ENCODE measurements at places on chromosomes 13 and 19. TPM values are rescaled to one million over a fixed set of nuclear protein-coding genes. Genes with fewer than 3 reads are reported as not detected.

The NDUFB7 gene
- 444 TPM for total RNA-seq

GRCh38 chr13:41345165-41345913 lies 34.3 kb downstream of the NAA16 start:
- no peak overlapping the region for H3K4me3 ChIP-seq
- no peaks in the 10 kb centered on the region for H3K4me1 ChIP-seq
- no peaks in the 10 kb centered on the region for H3K27me3 ChIP-seq
- no peaks in the 10 kb centered on the region for H3K36me3 ChIP-seq

DNA sequence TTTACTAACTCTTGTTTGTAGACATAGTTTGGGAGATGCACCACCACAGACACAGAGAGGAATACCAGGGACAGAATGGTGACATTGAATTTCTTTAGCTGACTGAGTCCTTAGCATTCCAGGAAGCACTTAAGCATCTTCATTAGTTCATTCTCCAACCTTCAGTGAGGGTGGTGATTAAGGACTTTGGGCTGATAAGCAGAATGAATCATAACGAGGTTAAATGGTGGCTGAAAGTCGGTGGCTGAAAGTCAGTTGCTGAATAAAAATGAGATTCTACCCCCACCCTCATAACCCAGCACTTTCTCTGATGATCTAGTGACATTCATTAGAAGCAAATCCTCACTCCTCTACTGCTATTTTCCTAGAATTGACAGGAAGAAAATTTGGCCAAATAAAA lies 10.6 kb downstream of the PCDH8 start:
- no peak overlapping the region for H3K27ac ChIP-seq
- no peaks in the 10 kb centered on the region for H3K36me3 ChIP-seq
- H3K4me1 ChIP-seq, result no peaks in the 10 kb centered on the region

DNA sequence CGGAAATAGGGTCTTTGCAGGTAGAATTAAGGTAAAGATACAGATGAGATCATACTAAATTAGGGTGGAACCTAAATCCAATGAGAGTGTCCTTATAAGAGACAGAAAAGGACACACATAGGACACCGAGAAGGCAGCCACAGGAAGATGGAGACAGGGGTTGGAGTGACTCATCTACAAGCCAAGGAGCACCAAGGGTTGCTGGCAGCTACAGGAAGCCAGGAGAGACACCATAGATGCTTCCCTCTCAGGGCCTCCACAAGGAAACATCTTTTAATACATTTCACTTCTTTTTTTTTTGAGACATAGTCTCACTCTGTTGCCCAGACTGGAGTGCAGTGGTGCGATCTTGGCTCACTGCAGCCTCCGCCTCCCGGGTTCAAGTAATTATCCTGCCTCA lies 10.1 kb downstream of the TMEM143 start:
- no peak overlapping the region for H3K27ac ChIP-seq
- no peaks in the 10 kb centered on the region for H3K4me1 ChIP-seq
- no peak for DNase-seq

DNA sequence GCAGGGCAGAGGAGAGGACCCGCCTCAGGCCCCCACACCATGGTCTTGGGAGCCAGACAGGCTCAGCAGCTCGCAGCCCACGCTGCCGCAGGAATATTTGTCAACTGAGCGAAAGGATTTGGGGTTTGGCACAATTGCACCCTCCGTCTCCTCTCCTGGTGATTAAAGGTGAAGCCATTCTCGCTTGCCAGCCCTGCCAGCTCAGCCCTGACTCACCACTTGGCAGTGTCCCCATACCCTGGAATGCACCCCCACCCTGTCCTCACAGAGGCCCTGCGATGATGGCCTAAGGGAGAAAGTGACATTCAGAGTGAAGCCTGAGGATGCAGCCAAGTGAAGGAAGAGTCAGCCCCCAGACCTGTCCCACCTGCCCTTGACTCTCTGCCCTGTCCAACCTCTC lies 18.8 kb downstream of the CYTH2 start:
- H3K27ac ChIP-seq, result no peak overlapping the region
- H3K36me3 ChIP-seq, result no peaks in the 10 kb centered on the region
- H3K4me3 ChIP-seq, result no peak overlapping the region
- peaks cover 22% of the 10 kb centered on the region for H3K4me1 ChIP-seq
- DNase-seq, result no peak
- H3K27me3 ChIP-seq, result no peaks in the 10 kb centered on the region

DNA sequence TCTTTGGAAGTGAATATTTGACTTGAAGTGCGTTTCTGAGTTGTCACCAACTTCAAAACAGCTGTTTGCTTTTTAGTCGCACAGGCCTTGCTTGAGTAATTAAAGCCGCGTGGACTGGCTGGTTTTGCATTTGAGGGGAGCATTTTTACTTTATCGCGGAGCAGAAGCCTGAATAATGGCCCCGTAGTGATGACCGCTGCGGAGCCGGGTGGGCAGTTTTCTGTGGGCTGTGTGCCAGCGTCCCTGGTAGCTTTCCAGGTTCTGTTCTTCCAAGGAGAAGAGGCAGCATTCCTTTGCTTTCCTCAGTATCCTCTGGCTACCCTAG lies 1.1 kb downstream of the NAA16 start:
- peaks cover 42% of the 10 kb centered on the region for H3K4me1 ChIP-seq
- H3K27me3 ChIP-seq, result no peaks in the 10 kb centered on the region
- no peaks in the 10 kb centered on the region for H3K36me3 ChIP-seq
- H3K4me3 ChIP-seq, result peak overlapping the region; percentile 84
- DNase-seq, result no peak

DNA sequence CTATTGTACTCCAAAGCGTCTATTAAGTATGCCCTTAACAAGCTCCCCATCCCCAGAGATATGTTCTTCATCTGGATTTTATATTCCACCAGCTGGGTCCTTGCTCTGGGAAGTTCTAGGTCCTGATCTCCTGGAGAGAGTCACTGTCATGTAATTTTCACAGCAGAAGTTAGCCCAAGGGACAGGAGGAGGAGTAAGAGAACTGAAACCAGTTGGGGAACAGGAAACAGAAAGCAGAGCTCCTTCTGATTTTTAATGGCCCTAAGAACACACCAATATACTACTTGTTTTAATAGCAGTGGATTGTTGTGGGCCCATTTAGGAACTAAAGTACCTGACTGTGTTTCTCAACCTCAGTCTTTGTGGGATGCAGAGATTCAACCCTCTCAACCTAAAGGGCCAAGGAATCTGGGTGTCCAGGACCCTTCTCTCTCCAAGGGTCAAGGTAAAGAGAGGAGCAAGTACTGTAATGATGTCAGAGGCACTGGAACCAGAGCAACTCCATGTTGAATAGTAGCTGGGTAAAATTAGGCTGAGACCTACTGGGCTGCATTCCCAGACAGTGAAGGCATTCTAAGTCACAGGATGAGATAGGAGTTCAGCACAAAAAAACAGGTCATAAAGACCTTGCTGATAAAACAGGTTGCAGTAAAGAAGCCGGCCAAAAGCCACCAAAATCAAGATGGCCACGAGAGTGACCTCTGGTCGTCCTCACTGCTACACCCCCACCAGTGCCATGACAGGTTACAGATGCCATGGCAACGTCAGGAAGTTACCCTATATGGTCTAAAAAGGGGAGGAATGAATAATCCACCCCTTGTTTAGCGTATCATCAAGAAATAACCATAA lies 8.1 kb upstream of the FPR3 start:
- H3K4me1 ChIP-seq, result no peaks in the 10 kb centered on the region
- peaks cover 4% of the 10 kb centered on the region for H3K27me3 ChIP-seq
- H3K4me3 ChIP-seq, result no peak overlapping the region
- peak overlapping the region; percentile 67 for H3K27ac ChIP-seq

The PDCD5 gene
- 85.3 TPM for total RNA-seq

The SUPT20H gene
- 24.7 TPM for total RNA-seq

DNA sequence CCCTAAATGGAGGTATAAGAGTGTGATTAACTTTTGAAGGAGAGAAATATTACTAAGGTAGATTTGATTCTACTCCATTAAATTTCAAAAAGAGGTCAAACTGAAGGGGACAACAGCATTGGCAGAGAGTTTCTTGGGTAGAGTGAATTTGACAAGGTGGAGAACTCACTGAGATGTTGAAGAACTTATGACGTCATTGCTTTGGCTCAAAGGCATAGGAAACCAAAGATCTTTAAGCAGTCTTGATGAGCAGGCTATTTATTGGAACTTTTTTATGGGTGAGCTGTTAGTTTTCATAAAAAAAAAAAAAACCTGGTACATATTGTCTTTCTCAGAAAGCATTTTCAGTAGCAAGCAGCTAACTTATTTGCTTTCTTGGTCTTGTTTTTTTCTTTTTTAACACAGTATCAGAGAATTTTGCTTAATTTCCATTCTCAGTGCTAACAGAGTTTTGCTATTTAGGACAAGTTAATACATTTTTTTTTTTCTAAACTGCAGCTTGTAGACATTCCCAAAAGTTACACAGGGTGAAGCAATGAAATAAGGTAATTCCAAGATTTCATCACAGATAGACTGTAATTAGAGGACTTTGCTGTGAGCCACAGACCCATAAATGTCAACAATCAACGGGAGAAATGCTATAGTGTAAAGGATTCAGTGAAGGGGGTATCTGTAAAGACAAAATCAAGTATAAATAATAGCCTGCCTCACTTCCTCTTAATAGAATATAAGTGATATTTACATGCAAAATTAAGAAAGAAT lies 412.2 kb upstream of the KLHL1 start:
- no peak overlapping the region for H3K4me3 ChIP-seq
- no peaks in the 10 kb centered on the region for H3K27me3 ChIP-seq
- no peak for DNase-seq
- no peaks in the 10 kb centered on the region for H3K36me3 ChIP-seq
- H3K4me1 ChIP-seq, result no peaks in the 10 kb centered on the region
- H3K27ac ChIP-seq, result no peak overlapping the region

- H3K4me3 ChIP-seq, result no peak within 1 kb of the TSS
- H3K36me3 ChIP-seq, result no peaks in the 10 kb centered on the region
- no peak within 1 kb of the TSS for H3K27ac ChIP-seq
- no peak for DNase-seq
Measured at GRCh38 chr19:3785938-3786824, at the start of gene MATK. TSS of gene MATK (minus strand) at chr19:3786381. CDS start at chr19:3785135, 1,246 bp downstream.

- H3K4me3 ChIP-seq, result no peak overlapping the region
- H3K27me3 ChIP-seq, result no peaks in the 10 kb centered on the region
- H3K27ac ChIP-seq, result no peak overlapping the region
- no peak for DNase-seq
Measured at GRCh38 chr13:91058066-91058465, 289.4 kb upstream of the MIR17HG start.

The PLPP2 gene
- total RNA-seq, result 10.7 TPM

The SMIM17 gene
- total RNA-seq, result 0.60 TPM

The DCLK1 gene
- total RNA-seq, result 21.3 TPM

- no peak overlapping the region for H3K4me3 ChIP-seq
- peaks cover 5% of the 10 kb centered on the region for H3K4me1 ChIP-seq
- H3K27me3 ChIP-seq, result no peaks in the 10 kb centered on the region
- peak overlapping the region; percentile 86 for H3K27ac ChIP-seq
- no peaks in the 10 kb centered on the region for H3K36me3 ChIP-seq
- DNase-seq, result peak; percentile 79
Measured at GRCh38 chr13:35979361-35979951, 151.7 kb downstream of the DCLK1 start.

DNA sequence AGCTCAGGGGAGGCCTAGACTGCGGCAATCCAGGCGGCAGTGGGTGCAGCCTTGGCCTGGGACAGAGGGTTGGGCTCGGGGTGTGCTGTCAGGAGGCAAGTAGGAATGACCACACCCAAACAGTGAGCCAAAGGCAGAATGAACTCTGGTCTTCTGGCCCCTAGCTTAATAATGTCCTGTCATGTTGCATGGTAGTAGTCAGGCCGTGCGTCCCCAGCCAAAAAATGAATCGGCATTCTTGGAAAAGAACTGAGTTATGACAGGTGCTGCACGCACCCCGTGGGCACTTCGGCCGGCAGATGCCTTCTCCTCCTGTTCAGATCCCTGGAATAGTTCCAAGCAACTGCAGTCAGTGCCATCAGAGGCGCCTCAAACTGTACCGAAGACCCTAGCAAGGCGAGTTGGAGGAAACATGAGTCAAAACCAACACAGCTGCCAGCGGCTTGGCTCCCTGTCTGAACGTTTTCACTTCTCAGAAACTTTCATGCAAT lies 55.9 kb downstream of the ATP7B start:
- DNase-seq, result no peak
- no peak overlapping the region for H3K27ac ChIP-seq
- H3K36me3 ChIP-seq, result no peaks in the 10 kb centered on the region
- no peaks in the 10 kb centered on the region for H3K4me1 ChIP-seq

- H3K27me3 ChIP-seq, result no peaks in the 10 kb centered on the region
- peak overlapping the region; percentile 92 for H3K4me3 ChIP-seq
- peak overlapping the region; percentile 99 for H3K27ac ChIP-seq
Measured at GRCh38 chr19:46859637-46860124, 1.1 kb upstream of the ARHGAP35 start.

DNA sequence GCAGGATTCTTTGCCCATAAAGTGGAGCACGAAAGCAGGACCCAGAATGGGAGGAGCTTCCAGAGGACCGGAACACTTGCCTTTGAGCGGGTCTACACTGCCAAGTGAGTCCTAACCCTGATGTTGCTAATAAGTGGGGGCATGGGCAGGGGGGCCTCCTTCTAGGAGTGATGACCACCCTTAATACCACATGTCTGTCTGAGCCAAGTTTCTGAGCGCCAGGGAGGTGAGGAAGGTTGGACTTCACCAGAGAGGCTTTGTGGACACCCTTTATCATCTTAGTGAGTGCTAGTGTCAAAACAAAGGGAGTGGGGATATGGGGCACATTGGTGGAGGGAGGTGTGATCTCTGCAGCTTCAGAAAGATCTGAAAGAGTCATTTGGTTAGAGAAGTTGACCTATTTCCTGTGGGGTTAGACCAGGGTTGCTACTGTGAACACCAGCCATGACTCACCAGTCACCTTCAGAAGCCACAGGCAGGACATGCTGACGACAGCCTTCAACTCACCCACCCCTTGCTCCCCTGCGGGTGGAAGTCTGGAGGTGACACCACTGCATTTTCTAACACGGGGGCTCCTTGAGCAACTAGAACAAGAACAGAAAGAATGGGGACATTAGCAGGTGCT lies 8.8 kb downstream of the ALOX5AP start:
- H3K4me1 ChIP-seq, result peaks cover 36% of the 10 kb centered on the region
- H3K4me3 ChIP-seq, result no peak overlapping the region
- H3K36me3 ChIP-seq, result no peaks in the 10 kb centered on the region
- no peak overlapping the region for H3K27ac ChIP-seq

GRCh38 chr13:66933994-66934393 lies 296.1 kb downstream of the PCDH9 start:
- no peaks in the 10 kb centered on the region for H3K36me3 ChIP-seq
- H3K4me1 ChIP-seq, result no peaks in the 10 kb centered on the region
- no peak for DNase-seq
- no peak overlapping the region for H3K27ac ChIP-seq
- H3K4me3 ChIP-seq, result no peak overlapping the region

- no peak overlapping the region for H3K4me3 ChIP-seq
- no peaks in the 10 kb centered on the region for H3K36me3 ChIP-seq
- H3K27me3 ChIP-seq, result peaks cover 100% of the 10 kb centered on the region
Measured at GRCh38 chr19:49430172-49430677, 5.0 kb downstream of the GFY start.

DNA sequence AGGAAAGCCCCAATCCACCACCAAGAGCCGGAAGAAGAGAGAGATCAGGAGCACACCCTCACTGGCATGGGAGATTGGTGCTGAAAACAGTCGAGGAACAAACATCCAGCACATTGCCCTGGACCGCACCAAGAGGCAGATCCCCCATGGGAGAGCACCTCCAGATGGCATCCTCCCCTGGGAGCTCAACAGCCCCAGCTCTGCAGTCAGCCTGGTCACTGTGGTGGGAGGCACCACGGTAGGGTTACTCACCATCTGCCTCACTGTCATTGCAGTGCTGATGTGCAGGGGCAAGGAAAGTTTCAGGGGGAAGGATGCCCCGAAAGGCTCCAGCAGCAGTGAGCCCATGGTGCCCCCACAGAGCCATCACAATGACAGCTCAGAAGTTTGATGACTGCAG lies 110.2 kb downstream of the STOML3 start:
- no peaks in the 10 kb centered on the region for H3K27me3 ChIP-seq
- H3K4me1 ChIP-seq, result peaks cover 16% of the 10 kb centered on the region
- H3K4me3 ChIP-seq, result no peak overlapping the region
- H3K27ac ChIP-seq, result no peak overlapping the region
- no peaks in the 10 kb centered on the region for H3K36me3 ChIP-seq

The TMPRSS9 gene
- not detected for total RNA-seq

The ARID3A gene
- total RNA-seq, result 15.3 TPM

The CADM4 gene
- total RNA-seq, result 106 TPM
